ENCODE measurements at places on chromosomes 6 and 20.

GRCh38 chr6:152651986-152652385 lies 14.8 kb upstream of the SYNE1 start:
- DNase-seq = no peak

DNA sequence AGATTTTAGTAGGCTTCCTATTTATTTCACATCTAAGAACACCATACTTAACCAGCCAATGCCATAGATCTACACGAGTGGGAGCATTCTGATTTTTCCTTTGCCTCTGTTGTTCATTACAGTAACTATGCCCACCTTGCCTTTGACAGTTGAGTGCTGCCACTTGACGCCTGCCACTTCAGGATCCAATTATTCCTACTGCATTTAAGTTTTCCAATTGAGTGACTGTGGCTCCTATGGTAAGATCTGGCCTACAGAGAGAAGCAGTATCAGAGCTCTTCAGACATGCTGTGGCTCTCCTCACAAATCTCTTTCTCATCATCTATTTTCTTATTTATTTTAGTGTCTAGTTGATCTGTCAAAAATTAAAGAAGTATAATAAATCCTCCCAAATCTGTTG lies 403.0 kb upstream of the SPTLC3 start:
- no peak for DNase-seq

- DNase-seq = no peak
Measured at GRCh38 chr6:36442103-36442670, 467 bp downstream of the PXT1 start.

- no peak for DNase-seq
Measured at GRCh38 chr6:107655864-107656263, 165.9 kb downstream of the SOBP start.

DNA sequence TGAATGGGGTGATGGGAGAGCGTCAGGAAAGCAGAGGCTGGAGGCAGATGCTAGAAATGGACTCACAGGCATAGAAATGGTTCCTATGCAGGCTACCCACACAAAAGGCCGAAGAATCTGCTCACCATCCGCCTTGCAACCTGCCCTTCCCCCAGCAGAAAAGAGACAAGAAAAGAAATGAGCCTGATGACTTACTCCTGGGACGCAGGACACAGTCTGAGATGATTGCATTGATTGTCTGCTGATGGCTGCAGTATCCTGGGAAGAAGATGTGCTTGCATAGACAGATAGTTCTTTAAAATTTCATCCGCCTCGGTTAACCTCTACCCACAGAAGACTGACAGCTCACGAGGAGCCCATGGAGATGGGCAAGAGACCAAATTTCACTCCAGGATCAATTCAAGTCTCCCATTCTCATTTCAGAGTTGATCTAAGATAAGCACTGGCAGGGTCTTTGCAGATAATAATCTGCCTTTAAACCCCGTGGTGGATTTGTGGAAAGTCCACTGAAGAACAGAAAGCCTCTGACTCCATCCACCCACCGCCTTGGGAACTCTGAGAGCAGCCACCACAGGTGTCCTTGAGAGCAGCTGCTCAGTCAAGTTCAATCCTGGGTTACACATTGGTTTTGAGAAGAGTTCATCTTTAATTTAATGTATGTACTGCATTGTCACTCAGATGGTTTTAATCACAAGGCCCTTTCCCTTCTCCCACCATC lies 7.2 kb downstream of the AGPAT4 start:
- no peak for DNase-seq

DNA sequence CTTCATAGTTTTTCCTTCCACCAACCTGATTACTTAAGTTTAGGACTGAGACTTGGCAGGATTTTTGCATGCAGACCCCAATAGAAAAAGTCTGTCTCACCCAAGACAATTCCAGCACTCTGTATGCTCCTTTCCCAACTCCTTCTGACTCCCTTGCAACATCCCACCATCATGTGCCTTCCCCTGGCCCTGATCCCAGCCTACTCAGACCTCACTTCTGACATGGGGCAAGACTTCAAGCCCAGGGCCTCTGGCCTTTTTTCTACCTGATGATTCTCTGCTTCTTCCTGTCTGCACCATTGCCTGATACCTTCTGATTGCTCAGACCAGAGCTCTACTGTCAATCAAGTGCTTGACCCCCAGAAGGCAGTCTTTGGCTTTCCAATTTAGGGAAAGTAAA lies 96.6 kb downstream of the HAO1 start:
- no peak for DNase-seq

GRCh38 chr20:26207237-26207966 lies 510.7 kb upstream of the ZNF337 start:
- DNase-seq = no peak

GRCh38 chr6:128252341-128253176 lies 267.8 kb downstream of the PTPRK start:
- DNase-seq = no peak

DNA sequence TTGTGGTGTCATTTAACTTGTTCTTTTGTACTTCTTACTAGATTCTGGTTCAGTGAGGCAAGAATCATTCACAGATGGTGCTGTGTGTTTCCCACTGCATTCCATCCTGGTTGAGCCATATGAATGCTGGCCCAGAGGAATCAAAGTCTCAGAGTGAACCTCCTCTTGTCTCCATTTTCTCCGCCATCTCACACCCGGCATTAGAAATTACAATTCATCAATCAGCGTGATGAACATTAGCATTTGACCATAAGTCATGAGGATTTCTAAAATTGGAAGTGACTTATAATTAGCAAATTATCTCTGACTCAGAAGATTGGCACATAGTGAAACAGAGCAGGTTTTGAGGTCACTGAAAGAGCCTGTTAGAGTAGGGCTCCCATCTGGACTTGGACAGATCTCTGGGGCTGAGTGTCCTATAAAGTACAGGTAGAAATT lies 25.2 kb downstream of the TNFAIP3 start:
- DNase-seq = no peak

GRCh38 chr20:35106827-35107380 lies 14.3 kb upstream of the TRPC4AP start:
- DNase-seq = no peak

- no peak for DNase-seq
Measured at GRCh38 chr6:71459162-71459561, 170.6 kb downstream of the OGFRL1 start.

DNA sequence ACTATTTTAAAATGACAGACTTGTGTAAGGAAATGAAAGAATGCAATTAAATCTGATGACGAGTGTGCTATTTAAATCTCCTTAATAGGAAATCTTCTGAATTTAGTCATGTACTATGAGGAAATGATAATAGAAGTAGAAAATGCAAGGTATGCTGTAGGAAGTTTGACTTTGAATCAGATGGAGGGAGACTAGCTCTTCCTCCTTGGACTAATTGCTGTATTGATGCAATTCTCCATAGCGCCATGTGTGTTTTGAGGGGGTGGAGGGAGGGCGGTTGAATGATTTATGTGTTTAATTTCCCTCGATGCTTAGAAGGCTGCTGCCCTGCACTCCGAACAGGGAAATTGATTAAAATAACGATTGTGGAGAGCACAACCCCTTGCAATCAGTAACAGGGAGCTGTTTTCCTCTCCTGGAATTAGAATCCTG lies 214.4 kb upstream of the PRND start:
- DNase-seq = no peak

- DNase-seq = no peak
Measured at GRCh38 chr6:359261-360035, 32.1 kb upstream of the IRF4 start.

GRCh38 chr6:148273962-148274752 lies 68.5 kb upstream of the SASH1 start:
- no peak for DNase-seq

DNA sequence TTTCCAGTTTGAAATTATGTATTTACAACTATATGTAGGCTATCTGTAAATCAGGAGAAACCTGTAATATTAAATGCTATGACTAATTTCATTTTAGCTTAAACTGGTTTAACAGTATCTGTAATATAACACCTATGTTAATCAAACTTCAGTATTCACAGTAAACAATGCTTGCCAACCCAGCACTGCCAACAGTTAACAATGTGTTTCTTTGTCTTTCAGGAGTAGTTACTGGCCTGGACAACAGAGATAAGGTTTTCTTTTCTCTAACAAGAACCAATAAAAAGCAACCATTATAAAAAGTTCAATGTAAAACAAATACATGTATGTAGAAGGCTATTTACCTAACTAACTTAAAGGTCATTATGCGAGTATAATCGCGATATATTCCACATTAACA lies 158.8 kb downstream of the CDK19 start:
- DNase-seq = no peak

GRCh38 chr6:37731888-37732287 lies 34.2 kb upstream of the MDGA1 start:
- DNase-seq = peak; percentile 14

GRCh38 chr6:124676033-124676432 lies 286.2 kb upstream of the RNF217 start:
- no peak for DNase-seq

DNA sequence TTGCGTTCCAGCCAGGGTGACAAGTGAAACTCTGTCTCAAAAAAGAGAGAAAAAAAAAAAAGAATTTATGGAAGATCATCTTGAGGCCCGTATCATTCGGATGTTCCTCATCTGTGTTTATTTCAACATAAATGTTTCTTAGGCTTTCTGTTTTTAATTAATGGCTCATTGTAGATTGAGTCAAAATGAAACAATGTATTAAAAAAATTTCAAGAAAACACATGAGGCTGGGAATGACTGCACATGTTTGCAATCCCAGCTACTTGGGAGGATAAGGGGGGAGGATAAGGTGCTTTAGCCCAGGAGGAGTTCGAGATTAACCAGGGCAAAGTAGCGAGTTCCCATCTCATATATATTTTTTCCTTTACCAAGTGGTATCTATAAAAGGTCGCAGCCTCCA lies 47.3 kb downstream of the ITCH start:
- no peak for DNase-seq

- DNase-seq = no peak
Measured at GRCh38 chr6:170212051-170212756, 78.7 kb downstream of the DLL1 start.

DNA sequence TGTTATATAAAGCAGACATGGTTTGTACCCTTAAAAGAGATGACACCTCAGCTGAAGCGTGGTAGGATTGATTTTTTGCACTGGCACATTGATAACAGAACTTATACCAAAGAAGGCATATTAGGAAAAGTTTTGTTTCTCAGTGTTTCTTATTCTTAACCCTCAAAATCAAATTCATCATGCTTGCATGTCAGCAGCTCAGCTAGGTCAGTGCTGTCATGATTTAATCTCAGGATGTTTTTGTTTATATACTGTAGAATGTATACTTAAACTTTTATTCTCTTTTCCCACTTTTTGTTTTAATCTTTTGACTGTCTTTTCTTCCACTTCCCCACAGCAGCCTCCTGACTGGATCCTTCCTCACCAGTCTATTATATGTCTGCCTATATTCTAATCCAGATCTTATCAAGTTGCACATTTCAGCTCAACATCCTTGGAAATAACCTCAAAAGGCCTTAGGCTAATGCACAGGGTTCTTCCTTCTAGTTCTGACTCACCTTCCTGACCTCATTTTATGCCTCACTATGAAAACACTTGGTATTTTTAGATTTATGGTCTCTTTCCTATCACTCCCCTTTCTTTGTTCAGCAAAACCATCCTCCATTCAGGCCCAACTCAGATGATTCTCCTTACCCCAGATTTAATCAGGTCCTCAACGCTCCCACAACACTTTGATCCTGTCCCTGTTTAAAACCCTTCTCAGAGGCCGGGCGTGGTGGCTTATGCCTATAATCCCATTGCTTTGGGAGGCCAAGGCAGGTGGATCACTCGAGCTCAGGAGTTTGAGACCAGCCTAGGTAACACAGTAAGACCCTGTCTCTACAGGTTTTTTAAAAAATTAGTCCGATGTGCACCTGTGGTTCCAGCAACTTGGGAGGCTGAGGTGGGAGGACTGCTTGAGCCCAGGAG lies 7.2 kb downstream of the HEBP2 start:
- DNase-seq = no peak

DNA sequence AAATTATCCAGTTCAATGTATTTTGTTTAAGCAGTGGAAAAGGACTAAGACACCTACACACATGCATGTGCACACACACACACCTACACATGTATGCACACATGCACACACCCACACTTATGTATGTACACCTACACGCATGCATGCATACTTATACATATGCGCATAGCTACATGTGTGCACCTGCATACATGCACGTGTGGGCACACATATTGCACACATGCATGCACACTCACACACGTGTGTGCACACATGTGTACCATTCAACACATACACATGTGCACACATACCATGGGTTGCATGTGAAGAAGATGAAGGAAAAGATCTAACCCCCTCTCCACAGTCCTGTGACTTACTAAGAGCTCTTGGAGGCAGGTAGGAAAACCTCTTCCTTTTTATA lies 122.0 kb upstream of the MAFB start:
- DNase-seq = no peak

DNA sequence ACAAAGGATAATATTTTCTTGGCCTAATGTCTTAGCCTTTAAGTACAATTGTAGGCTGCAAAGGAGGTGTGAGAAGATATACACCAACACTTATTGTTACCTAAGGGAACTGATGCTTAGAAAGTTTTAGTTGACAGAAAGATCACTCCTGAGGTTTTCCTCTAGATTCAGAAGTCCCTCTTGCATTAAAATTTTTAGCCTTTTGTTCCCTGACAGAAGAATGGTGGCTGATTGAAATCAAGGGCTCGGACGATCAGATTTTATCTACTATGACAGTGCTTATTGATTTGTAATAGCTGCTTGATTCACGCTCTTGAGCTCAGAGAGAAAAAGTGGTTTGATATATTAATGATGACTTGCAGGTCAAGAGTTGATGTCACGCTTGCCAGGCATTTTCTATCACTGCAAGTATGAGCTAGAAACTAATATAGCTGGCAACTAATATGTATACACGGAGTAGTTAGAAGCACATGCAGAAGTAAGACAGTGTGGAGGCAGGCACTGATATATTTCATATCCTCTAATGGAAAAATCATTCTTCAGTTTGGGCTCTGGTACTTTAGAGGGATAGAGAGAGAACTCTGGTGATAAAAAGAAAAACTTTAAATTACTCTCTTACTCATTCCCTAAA lies 246.6 kb upstream of the ID4 start:
- no peak for DNase-seq

- DNase-seq = no peak
Measured at GRCh38 chr20:24138196-24138857, 149.7 kb upstream of the GGTLC1 start.

- no peak for DNase-seq
Measured at GRCh38 chr6:91155129-91155785, 568.4 kb upstream of the MAP3K7 start.

GRCh38 chr20:49037962-49038387 lies 8.1 kb upstream of the CSE1L start:
- DNase-seq = no peak

GRCh38 chr6:124885171-124885570 lies 77.1 kb upstream of the RNF217 start:
- no peak for DNase-seq

Measured in T-helper 2 cell (primary cell).